ENCODE measurements at places on chromosomes 5 and 9.

- DNase-seq: no peak
Observed at GRCh38 chr5:98784411-98784810, 10.9 kb downstream of the RGMB start.

DNA sequence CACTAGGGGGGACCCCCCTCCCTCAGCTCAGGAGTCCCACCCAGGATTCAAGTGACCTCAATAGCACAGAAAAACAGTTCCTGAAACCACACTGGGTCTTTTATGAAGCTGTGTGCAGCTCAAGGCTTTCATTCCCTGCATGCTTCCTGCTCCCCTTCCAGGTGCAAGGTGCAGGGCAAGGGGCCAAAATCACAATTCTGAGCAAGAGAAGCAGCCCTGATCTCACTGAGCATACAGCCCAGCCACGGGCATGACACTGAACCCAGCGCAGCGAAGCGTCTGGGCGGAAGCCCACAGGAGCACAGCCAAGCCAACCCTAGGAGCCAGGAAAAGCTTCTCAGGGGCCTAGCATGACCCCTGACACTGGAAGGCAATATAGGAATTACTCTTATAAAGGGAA, 62.9 kb downstream of the IRX2 start:
- DNase-seq: no peak

- DNase-seq: no peak
Observed at GRCh38 chr5:163809473-163809872, 304.1 kb downstream of the MAT2B start.

DNA sequence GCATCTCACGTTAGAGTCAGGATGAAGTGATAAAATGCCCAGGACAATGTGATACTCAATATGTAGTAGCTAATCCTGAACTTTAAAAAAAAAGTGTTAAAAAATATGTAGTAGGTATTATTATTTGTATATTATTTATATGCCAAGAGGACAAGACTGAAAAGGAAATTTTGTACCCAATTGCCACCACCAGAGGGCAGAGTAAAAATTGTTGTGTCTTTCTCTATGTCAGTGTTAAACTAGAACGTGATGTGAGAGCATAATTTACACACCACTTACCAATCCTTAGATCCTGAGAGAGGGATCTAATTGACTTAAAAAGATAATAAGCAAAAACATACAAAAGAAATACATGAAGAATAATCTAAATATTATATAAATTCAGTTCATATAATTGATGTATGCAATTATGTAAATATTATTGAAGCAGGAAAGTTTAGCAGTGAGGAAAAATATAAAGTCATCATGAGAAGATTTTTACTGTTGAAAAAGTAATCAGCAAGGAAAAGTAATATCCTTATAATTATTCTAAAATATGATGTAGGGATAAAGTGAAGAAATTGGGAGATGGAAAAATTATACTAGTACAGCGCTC, 288.9 kb downstream of the RAB3C start:
- DNase-seq: peak; percentile 8

- DNase-seq: no peak
Observed at GRCh38 chr5:114744406-114744805, 382.5 kb downstream of the KCNN2 start.

DNA sequence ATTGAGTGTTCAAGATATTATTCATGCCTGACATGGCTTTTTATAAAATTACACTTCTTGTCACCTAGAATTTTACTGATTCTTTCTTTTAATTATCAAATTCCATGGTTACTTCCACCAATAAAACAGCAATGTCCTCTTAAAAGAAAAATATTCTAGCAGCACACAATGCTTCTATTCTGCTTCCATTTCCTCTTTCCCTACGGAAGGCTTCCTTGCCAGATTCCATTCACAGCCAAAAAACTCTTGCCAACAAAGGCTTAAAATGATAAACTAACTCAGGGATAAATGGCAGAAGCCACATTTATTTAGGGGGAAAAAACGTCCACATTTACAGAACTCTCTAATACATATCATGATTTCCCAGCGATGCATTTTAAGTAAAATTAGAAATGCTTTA, 111.6 kb downstream of the CTNND2 start:
- no peak for DNase-seq

DNA sequence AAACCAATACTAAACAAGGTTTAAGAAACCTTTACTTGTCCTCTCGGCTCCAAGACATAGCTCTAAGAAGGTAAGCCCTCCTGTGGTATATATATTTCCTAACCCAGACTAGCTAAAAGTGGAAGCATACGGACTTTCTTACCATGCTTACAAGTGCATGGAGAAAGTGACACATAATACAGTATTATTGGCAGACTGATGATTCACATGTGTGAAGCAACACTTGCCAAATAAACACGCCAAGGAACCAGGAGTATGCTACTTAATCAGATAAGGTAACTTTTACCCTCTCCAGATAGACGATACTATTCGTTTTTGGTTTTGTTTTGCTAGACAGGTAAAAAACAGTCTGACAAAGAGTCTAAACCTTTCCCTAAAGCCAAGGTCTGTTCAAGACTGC, 264.1 kb downstream of the MLLT3 start:
- DNase-seq: no peak

DNA sequence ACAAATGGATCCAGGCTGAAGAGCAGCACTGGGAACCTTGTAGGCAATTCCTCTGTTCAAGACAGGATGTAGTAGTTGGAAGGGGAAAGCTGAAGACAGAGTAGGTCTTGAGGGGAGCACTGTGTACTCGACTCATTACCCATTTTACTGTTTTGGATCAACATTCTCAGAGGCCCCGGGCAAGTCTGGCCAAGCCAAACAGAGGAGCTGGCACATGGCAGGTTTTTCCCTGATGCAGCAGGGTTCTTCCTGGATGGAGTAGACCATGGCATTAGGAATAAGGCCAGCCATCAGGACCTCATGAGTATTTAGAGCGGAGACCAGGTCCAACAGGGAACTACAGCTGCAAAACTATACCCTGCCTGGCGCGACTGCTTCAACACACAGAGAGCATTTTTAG, 4.4 kb downstream of the SVEP1 start:
- no peak for DNase-seq

DNA sequence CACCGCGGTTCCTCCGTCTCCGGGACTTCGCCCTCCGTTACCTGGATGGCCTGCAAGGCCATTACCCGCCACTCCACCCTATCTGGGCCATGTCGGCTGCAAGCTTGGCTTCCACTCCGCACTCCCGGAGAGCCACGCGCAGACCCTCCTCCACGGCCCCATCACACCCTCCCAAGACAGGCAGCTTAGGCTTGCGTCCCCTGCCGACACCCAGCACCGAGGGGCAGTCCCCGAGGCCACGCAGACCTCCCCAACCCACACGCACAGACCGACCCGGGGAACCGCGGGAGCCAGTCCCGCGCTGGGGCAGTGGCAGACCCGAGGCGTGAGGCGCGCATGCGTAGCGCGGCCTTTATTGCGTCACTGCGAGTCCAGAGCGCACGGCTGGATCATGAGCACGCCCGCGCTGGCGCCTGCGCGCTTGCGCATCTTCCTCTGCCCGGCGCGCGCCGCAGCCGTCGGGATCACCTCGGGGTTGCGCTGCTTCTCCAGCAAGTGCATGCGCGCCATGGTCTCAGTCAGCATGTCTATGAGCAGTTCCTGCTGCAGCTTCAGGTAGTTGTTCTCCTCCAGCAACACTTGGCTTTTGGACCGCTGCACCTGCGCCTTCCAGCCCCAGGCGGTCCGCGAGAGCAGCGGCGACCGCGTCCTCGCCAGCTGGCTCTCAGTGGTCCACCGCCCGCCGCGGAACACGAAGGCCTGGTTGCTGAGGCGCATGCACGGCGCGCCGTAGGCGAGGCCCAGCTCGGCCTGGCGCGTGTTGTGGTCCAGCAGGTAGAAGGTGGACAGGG, 2.4 kb downstream of the CBY3 start:
- DNase-seq: peak; percentile 97

DNA sequence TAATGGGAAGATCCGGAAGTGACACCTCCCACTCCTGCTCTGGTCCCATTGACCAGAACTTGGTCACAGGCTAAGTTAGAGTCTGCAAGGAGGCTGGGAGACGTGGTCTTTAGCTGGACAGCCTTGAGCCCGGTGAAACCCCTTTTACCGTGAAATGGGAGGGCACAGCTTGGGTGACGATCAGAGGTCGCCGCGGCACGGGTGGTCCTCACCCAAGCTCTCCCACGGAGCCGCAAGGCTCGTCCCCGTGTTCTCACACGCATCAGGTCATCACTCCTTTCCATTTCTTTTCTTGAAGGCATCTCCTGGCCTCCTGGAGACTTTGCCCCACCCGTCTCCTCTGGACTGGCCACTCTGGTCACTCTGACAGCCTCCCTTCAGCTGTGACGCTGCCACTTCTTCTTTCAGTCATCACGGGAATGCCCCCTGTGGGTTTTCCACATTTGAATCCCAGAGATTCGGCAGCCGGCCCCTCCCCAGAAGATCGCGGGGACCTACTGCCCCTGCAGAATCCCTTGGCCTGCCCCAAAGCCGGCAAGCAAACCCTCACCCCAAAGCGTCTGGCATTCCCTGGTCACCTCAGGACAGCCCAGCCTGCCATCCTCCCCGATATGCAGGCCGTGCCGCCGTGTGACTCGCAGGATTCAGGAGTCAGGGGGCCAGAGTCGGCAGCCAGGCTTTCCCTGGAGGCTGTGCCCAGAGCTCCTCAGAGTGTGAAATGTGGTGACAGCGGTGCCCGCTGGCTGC, 18.9 kb upstream of the EGFL7 start:
- peak; percentile 74 for DNase-seq

DNA sequence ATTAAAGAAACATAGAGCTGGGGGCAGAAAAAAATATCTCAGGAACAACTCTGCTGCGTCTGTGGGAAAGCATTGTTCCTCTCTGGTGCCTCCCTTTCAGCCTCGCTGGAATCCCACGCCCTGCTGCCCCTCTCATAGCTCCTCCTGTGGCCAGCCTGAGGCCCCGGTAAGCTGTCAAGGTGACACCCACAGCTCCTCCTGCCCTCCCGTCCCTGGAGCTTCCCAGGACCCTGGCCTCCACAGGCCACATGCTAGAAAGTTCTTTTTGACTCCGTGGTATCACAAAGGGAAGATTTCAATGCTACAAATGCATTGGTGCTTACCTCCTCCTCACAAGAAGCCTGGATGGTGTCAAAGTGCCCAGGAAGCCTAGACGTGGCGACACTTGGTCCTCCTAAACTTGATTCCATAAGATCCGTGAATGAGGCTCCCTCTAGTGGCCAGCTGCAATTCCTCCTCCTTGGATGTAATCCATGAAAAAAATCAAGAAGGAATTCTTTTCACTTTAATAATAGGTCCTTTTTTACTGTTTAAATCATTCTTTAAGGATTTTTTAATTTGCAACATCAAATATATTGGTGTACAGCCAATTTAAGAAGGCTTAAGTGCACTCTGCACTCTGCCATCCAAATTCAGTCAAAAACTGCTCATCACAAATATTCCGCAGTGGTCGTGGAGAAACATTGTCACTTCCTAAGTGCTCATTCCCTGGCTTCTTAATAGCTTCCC, 104.9 kb downstream of the CFAP90 start:
- DNase-seq: peak; percentile 53

- no peak for DNase-seq
Observed at GRCh38 chr5:124054564-124054963, 542.6 kb downstream of the CSNK1G3 start.
